Immature natural killer cell (primary cell): ENCODE measurements at places on chromosomes 2 and 18. TPM values are rescaled to one million over a fixed set of nuclear protein-coding genes. Genes with fewer than 3 reads are reported as not detected.

DNA sequence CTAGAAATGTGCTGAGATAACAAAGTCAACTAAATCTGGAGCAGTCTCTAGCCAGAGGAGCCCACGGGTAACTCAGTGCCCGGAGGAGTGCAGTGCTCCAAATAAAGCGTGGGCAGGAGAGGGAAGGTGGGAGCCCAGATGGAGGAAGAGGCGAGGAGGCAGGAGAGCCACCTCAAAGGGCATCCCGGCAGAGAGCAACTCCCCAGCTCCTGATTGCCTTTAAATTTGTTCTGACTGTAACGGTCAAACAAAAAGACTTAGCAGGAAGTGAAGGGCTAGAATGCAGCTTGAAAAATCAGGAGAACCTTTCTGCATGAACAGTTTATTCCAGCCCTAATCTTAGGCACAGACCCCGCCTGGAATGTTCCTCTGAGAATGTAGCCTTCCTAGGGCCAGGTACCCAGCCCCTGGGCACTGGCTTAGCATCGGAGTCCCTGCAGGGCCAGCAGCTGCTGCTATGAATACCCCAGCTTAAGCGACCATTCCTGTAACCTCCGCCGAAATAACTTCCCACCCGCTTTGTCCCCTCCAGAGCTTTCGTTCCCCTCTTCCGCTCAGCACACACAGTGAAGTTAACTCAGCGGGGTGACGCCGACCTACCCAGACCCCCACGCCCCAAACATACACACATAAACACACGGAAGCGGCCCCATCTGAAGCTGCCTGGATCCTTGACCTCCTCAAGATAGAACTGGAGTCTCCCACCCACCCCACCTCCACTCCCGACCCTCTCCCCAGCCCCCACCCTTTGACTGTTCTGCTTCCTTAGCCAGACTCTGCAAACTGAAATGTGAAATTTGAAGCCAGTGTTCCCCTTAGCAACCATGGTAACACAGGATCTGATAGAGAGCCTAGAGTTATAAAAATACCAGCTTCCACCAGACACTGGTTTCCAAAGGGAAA lies 123.2 kb downstream of the SMAD7 start:
- H3K27me3 ChIP-seq = no peaks in the 10 kb centered on the region
- H3K4me1 ChIP-seq = peaks cover 64% of the 10 kb centered on the region
- DNase-seq = no peak
- peak overlapping the region; percentile 65 for H3K27ac ChIP-seq
- no peak overlapping the region for H3K4me3 ChIP-seq

The DCTN1 gene
- polyA plus RNA-seq = 38.0 TPM

GRCh38 chr2:86703704-86704361 lies 16.3 kb upstream of the RMND5A start:
- no peak overlapping the region for H3K4me3 ChIP-seq
- no peak for DNase-seq
- no peak overlapping the region for H3K27ac ChIP-seq
- H3K27me3 ChIP-seq = peaks cover 6% of the 10 kb centered on the region

DNA sequence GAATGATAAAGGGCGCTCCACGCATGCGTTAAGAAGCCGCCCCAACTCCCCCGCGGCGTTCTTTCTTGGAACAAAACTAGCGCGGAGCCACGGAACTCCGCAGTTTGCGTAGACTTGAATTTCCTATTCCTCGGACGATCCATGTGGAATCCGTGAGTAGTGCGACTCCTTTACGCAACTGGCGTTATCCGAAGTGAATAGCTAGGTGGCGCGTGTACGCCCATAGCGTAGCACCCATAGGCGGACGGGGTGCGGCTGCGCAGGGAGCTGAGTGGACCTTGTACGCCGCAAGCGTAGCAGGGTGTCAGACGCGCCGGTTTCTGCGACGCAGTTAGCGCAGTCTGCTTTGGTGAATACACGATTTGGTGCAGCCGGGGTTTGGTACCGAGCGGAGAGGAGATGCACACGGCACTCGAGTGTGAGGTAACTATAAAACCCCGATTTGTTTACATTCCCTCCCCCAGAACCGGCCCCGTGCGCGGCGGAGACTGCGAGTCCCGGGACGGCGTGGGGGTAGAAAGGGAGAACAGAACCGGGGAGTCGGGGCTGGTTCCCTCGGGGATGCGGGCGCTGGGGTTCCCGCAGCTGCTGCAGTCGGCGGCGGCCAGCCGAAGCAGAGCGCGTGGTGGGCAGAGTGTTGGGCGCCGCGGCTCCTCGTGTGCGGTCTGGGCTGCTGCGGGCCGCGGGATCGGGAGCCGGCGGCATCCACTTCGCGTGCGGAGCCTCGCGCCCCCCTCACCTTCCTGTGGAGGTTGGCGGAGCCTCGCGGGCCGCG lies at the start of gene SLC39A10:
TSS of gene SLC39A10 (plus strand) at position 368 of the 775 bp plus-strand sequence. CDS start 22,817 bp downstream, outside the sequence.
- peak; percentile 97 for DNase-seq
- H3K4me3 ChIP-seq = peak within 1 kb of the TSS; percentile 98
- peaks cover 17% of the 10 kb centered on the region for H3K27me3 ChIP-seq
- H3K27ac ChIP-seq = peak within 1 kb of the TSS; percentile 100
- H3K36me3 ChIP-seq = no peaks in the 10 kb centered on the region

The SKOR2 gene
- not detected for polyA plus RNA-seq

DNA sequence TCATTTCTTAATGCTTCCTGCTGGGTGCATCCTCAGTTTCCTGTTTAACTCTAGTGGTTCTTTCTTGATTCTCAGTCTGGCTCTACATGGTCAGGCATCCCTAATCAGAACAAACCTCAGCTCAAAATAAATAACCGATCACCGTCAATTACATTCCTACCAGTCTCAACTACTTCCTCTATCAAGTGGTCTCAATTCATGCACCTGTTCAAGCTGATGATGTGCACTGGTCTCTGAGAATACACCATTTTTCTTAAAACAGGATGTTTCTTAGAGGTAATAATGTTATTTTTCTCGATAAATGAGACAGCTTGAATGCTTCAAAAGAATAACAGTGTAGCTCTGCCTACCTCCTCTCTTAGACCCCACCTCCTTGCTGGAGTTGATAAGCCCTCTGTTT lies 420.9 kb downstream of the SOCS6 start:
- no peaks in the 10 kb centered on the region for H3K27me3 ChIP-seq
- H3K4me1 ChIP-seq = peaks cover 1% of the 10 kb centered on the region
- H3K4me3 ChIP-seq = no peak overlapping the region

- peaks cover 13% of the 10 kb centered on the region for H3K27me3 ChIP-seq
- H3K27ac ChIP-seq = no peak overlapping the region
- H3K4me1 ChIP-seq = no peaks in the 10 kb centered on the region
These were observed 221.8 kb upstream of the RBMS1 start for GRCh38 chr2:160715428-160715827.

The ABCG5 gene
- not detected for polyA plus RNA-seq

The TXNDC2 gene
- not detected for polyA plus RNA-seq

- peaks cover 13% of the 10 kb centered on the region for H3K27me3 ChIP-seq
- H3K27ac ChIP-seq = peak within 1 kb of the TSS; percentile 96
- H3K4me3 ChIP-seq = peak within 1 kb of the TSS; percentile 96
- DNase-seq = peak; percentile 76
- no peaks in the 10 kb centered on the region for H3K36me3 ChIP-seq
These were observed at the start of gene SH2D6 for GRCh38 chr2:85418132-85419008. SH2D6 (plus strand) TSS chr2:85418714; CDS start chr2:85429466, 10,752 bp downstream.

DNA sequence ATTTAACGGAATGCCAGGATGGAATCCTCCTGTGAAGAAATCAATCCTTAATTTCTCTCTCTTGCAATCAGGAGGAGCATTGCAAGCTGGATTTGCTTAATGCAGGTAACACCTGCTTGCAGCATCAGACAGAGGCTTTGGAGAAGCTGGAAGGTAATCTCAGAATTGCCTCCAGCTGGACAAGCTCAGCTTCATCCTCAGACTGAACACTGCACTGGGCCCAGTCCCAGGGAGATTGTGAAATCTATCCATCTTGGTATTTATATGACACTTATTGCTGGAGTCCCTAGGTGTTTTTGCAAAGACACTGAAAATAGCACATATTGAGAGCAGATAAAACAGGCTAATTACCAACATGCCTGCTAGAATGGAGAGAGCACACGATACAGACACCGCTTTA lies 179.4 kb upstream of the SESTD1 start:
- no peak overlapping the region for H3K27ac ChIP-seq
- H3K4me3 ChIP-seq = no peak overlapping the region
- peaks cover under 1% of the 10 kb centered on the region for H3K27me3 ChIP-seq
- no peak for DNase-seq
- no peaks in the 10 kb centered on the region for H3K36me3 ChIP-seq
- no peaks in the 10 kb centered on the region for H3K4me1 ChIP-seq

DNA sequence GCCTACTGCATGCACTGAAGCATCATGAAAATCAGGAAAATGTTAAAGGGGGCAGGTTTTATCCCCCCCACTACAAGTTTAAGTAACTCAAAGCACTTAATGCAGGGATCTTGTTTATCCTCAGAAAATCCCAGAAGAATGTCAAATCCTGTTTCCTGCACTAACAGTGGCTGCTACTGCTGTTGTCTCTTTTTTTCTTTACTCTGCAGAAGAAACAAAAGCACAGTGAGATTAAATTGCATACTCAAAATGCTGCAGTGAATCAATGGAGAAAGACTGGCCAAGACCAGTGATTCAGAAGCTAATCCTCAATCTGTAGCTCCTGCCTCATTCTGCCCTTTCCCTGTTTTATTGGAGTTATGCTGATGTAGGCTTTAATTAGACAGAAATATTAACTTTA lies 332.3 kb upstream of the FIGN start:
- H3K36me3 ChIP-seq = no peaks in the 10 kb centered on the region
- no peak overlapping the region for H3K4me3 ChIP-seq
- H3K27ac ChIP-seq = no peak overlapping the region
- no peaks in the 10 kb centered on the region for H3K4me1 ChIP-seq

The NLRC4 gene
- polyA plus RNA-seq = not detected

GRCh38 chr2:230018153-230018552 lies 50.6 kb downstream of the SLC16A14 start:
- no peaks in the 10 kb centered on the region for H3K36me3 ChIP-seq
- H3K4me3 ChIP-seq = no peak overlapping the region
- H3K4me1 ChIP-seq = no peaks in the 10 kb centered on the region

The FANCL gene
- 5.4 TPM for polyA plus RNA-seq

The USP37 gene
- polyA plus RNA-seq = 7.7 TPM

DNA sequence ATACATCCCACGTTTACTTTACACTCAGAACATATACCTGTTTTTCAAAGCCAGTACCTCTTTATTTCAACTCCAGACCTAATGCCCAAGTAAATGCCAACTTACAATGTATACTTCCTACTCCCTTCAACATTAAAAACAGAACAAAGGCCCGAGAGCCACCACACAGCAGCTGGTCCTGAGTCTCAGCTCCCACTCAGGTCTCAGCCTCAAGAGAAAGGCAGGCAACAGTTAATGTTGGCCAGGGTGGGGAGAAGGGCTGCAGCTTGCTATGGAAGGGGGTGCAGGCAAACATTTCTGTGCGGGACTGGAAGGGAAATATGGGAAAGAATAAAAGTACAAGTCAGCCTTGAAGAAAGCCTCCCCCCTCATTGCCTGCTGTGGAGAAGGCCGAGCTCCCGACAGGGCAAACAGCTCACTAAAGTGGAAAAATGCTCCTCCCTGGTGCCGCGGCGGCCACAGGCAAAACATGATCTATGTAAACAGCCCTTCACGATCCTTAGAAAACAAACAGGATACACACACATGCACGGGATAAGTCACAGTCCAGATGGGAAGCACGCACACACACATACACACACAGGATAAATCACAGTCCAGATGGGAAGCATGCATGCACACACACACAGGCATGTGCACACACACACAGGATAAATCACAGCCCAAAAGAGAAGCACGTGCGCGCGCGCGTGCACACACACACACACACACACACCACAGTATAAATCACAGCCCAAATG lies 67.4 kb downstream of the ADNP2 start:
- no peaks in the 10 kb centered on the region for H3K36me3 ChIP-seq
- H3K4me1 ChIP-seq = peaks cover 24% of the 10 kb centered on the region
- peaks cover 14% of the 10 kb centered on the region for H3K27me3 ChIP-seq
- no peak overlapping the region for H3K4me3 ChIP-seq
- no peak for DNase-seq

DNA sequence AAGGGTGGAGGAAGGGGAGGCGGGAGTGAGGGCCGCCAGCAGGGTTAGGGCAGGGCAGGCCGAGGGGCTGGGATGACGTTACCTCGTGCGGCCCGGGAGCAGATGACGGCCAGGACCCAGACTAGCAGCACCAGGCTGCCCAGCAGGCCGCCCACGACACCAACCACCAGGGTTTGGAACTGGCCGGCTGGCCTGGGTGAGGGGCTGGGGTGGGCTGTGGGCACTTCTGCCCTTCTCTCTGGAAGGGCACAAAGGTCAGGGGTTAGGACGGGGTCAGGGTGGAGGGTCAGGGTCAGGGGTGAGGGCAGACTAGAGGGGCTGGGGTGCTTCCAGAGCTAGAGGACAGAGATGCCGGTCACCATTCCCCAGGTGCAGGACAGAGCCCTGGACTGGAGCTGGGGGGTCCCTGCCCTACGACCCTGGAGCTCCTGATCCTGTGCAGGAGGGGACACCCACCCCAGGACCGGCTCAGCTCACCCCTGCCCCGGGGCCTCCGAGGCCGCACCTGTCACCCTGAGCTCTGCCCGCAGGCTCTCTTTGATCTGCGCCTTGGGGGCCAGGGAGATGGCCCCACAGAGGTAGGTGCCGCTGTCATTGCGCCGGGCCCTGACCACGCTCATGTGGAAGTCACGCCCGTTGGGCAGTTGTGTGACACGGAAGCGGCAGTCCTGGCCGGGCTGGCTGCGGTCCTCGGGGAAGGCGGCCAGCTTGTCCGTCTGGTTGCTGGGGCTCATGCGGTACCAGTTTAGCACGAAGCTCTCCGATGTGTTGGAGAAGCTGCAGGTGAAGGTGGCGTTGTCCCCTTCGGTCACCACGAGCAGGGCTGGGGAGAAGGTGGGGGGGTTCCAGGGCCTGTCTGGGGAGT lies 6.3 kb downstream of the PDCD1 start:
- H3K27ac ChIP-seq = no peak overlapping the region
- H3K4me3 ChIP-seq = no peak overlapping the region
- H3K36me3 ChIP-seq = no peaks in the 10 kb centered on the region
- H3K4me1 ChIP-seq = no peaks in the 10 kb centered on the region
- no peak for DNase-seq

The DSC3 gene
- polyA plus RNA-seq = not detected

DNA sequence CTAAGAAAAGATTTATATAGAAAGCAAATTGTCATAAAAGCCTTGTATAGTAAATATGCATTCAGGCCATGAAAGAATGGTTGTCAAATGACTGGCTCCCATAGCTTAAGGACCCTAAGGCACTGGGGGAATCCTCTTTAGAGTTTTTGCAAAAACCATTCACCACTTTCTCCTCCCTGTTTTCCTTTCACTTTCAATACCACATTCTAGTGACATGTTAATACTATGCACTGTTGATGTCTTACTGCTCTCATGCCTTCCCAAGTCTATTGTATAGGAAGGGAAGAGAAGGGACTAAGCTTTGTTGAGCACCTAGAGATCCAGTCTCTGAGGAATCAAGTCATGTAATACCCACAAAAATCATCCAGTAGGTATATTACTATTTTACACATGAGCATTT lies 383.0 kb upstream of the LRRTM1 start:
- H3K36me3 ChIP-seq = no peaks in the 10 kb centered on the region
- H3K4me3 ChIP-seq = no peak overlapping the region
- DNase-seq = no peak
- H3K27ac ChIP-seq = no peak overlapping the region
- H3K27me3 ChIP-seq = no peaks in the 10 kb centered on the region
